Suppressor macrophage treated with lipopolysaccharide for 1 hour (primary cell): ENCODE measurements at places on chromosomes 5 and 9.

- no peak for DNase-seq
Measured at GRCh38 chr5:28355831-28356230, 1317.4 kb upstream of the CDH9 start.

DNA sequence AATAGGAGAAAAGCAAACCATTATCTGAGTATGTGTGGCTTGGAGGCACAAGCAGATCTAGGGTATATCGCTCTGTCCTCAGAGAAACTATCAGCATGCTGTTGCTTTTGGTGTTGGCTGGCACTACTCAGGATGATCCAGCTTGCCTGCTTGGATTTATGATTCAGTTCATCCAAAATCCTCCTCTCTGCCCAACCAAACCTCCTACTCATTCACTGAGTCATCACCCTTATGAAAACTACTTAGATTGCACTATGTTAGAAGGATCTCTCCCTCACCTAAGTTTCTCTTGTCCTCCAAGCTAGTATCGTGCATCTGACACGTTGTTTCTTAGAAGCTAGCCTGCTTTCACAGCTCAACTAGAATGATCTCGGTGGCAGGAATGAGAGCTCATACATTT, 14.2 kb upstream of the ZBED3 start:
- peak; percentile 59 for DNase-seq

DNA sequence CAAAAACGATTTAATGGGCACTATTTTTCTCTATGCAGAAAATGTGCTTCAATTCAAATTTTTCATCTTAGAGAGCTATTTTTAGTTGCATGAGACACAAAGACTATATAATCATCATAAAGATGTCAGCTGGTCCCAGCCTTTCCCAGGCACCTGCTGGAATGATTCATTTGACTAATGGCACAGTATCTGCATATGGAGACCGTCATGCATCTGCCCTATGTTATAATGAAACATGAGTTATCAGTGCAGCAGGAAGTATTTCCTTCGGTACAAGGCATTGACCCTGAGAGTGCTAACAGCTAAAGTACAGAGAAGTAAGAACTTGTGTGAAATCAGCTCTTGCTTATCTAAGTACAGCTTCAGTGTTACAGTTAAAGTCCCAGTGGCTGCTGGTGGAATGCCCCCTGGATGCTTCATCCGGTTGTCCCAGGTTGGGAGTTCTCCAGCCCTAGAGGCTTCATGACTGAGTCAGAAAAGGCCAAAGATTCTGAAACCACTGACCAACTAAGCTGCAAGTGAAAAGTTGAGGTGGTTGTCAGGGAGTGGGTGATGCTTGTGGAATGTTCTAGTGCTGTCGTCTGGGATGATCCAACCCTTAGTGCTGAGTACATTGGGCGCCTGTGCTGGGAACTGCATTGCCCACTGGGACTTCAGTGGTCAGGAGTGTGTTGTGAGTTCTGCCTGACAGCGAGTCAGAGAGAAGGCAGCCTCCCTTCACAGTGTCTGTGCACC, 57.2 kb downstream of the MTRR start:
- DNase-seq, result no peak

- no peak for DNase-seq
Measured at GRCh38 chr5:125220284-125220683, 473.8 kb upstream of the ZNF608 start.

DNA sequence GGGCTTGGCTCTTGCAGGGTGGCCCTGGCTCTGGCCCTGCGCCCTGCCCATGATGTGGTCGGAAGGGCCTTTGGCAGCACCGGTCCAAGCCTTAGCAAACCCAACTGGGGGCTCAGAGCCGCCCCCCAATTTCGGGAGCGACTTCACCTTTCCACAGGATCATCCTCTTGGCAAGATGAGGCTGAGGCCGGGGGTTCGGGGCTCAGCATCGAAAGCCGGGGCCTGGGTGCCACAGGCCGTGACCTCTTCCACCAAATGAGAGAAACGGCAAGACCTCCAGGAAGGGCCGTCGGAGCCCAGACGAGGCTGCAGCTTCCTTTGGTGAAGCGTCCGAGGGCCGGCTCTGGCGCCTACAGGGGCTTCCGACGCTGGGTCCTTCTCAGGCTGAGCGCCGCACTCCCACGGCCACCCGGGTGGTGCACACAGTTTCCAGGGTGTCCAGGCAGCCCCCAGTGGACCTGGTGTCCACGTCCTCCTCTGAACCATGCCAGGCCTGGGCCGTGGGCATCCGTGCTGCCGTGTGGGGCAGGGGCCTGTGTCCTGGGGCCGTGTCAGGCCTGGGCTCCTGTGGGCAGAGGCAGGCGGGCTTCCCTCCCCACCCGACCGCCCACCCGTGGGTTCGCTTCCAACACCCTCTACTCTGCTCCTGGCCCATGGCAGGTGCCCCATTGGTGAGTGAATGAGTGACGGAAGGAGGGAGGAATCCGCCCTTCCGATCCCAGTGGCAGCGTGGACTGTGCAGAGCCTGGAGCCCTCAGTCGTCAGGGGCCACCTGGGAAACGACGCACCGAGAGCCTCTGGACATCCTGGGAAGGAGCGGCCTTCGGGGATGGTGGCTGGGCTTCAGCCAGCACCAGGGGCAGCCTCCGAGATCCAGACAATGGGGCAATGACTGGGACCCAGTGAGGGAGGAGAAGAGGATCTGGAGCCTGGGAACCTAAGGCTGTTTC, 5.2 kb upstream of the AGPAT2 start:
- no peak for DNase-seq

GRCh38 chr5:147530530-147531389, 20.9 kb upstream of the DPYSL3 start:
- DNase-seq, result peak; percentile 16

- DNase-seq, result no peak
Measured at GRCh38 chr9:90555351-90556057, 87.1 kb downstream of the DIRAS2 start.

DNA sequence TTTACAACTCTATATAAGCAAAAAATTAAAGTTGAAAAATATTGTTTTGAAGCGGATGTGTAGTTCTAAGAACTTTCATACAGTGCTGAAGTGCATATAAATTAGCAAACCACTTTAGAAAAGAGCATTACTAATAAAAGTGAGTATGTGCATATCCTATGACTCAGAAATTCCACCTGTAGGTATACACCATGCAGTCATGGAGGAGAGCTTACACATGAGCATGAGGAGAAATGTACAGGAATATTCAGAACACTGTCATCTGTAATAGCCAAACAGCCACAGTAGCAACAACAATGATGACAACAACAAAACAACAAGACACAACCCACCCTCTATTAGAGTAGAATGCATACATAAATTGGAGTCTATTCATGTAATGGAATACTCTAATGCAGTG, 138.2 kb upstream of the ARRDC3 start:
- no peak for DNase-seq

DNA sequence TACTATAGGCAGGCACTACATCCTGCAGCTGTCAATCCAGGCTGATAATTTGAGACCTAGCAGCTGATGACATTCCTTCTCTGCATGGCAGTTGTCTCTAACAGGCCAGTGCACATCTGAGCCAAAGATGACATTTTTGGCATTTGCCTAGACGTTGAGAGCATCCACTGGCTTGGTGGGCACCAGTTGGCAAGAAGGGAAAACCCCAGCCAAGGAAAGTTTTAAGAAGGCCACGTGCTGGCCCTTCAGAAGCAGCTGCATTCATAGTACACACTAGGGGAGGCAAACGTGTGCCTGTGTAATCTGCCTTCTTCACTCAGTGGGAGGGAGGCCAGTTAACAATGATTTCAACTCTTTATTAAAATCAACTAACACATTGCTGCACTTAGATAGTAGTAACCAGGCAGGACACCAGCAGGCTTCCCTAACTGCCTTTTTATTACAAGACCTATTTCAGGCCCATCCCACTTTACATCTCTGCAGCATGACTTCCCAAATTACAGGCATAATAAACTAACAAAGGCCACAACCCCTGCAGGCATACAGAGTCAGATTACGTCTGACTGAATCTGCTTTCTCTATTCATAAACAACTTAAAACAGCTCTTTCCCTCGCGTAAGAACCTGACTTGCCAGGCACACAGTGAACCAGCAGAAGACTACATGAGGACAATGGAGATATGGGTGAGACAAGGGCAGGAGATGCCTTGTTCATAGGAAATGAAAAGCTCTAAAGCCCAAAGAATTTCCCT, 576.3 kb downstream of the PDE4D start:
- no peak for DNase-seq
